ENCODE measurements at places on chromosomes 3 and 15. TPM values are rescaled to one million over a fixed set of nuclear protein-coding genes. Genes with fewer than 3 reads are reported as not detected.

Gene TMEM266
- not detected for total RNA-seq

Gene GOLGA8O
- 2.6 TPM for total RNA-seq

Gene GPR149
- total RNA-seq, result not detected

Gene CYP19A1
- total RNA-seq, result 3.8 TPM

Gene MASP1
- total RNA-seq, result 5.5 TPM

Gene OXTR
- 0.13 TPM for total RNA-seq

Gene ASB14
- not detected for total RNA-seq

Gene SYNM
- total RNA-seq, result 24.8 TPM

Gene KBTBD12
- total RNA-seq, result not detected

Gene CCR1
- 3.2 TPM for total RNA-seq
